Thoracic aorta endothelial cell (primary cell): ENCODE measurements at places on chromosomes 6 and 20. TPM values are rescaled to one million over a fixed set of nuclear protein-coding genes. Genes with fewer than 3 reads are reported as not detected.

The HCRTR2 gene
- not detected in 2 replicates for total RNA-seq

The MDFI gene
- 24.6 and 38.1 TPM in 2 replicates for total RNA-seq

The ZNF831 gene
- total RNA-seq = not detected in 2 replicates

The COL9A1 gene
- not detected in 2 replicates for total RNA-seq

The C20orf202 gene
- total RNA-seq = not detected in 2 replicates

The PPDPF gene
- total RNA-seq = 41.0 and 75.0 TPM in 2 replicates

The DEFB115 gene
- not detected in 2 replicates for total RNA-seq

The WFDC12 gene
- not detected in 2 replicates for total RNA-seq

The TLDC2 gene
- total RNA-seq = not detected in 2 replicates

The TCP11 gene
- 0.07 TPM in 1 of 2 replicates, not detected in the other for total RNA-seq

The CDH26 gene
- 0.07 TPM in 1 of 2 replicates, not detected in the other for total RNA-seq

The TBPL1 gene
- total RNA-seq = 31.5 and 34.7 TPM in 2 replicates

The GPLD1 gene
- total RNA-seq = 0.13 and 0.43 TPM in 2 replicates

The FERMT1 gene
- 3.3 and 6.5 TPM in 2 replicates for total RNA-seq

The SESN1 gene
- total RNA-seq = 36.6 and 40.7 TPM in 2 replicates

The TOX2 gene
- total RNA-seq = 5.5 and 11.8 TPM in 2 replicates

The OR2H1 gene
- not detected in 2 replicates for total RNA-seq

The PGM3 gene
- total RNA-seq = 66.8 and 81.0 TPM in 2 replicates

The HSPA1L gene
- total RNA-seq = 0.40 and 0.57 TPM in 2 replicates

The HLA-F gene
- 2.9 and 4.5 TPM in 2 replicates for total RNA-seq

The SYTL3 gene
- total RNA-seq = 0.65 and 1.2 TPM in 2 replicates

The CDH4 gene
- 0.40 and 5.7 TPM in 2 replicates for total RNA-seq

The HTR1E gene
- total RNA-seq = not detected in 2 replicates

The SMPD2 gene
- total RNA-seq = 8.4 and 11.8 TPM in 2 replicates

The ROS1 gene
- not detected in 2 replicates for total RNA-seq

The ANGPT4 gene
- not detected in 2 replicates for total RNA-seq

The NRSN1 gene
- not detected in 2 replicates for total RNA-seq

The NDRG3 gene
- 22.9 and 30.2 TPM in 2 replicates for total RNA-seq

The NKX2-2 gene
- total RNA-seq = not detected in 2 replicates

The APOM gene
- 0.29 TPM in 1 of 2 replicates, not detected in the other for total RNA-seq

The VSTM2L gene
- 0.13 TPM in 1 of 2 replicates, not detected in the other for total RNA-seq

The SLC26A8 gene
- under 0.01 TPM in 2 replicates for total RNA-seq

The RSPH9 gene
- 0.14 and 0.27 TPM in 2 replicates for total RNA-seq
